NCI-H774 (cell line): ENCODE measurements at places on chromosomes 12 and 14.
A peak's percentile ranks its signal among the peaks of the same experiment; 100 is the strongest.

DNA sequence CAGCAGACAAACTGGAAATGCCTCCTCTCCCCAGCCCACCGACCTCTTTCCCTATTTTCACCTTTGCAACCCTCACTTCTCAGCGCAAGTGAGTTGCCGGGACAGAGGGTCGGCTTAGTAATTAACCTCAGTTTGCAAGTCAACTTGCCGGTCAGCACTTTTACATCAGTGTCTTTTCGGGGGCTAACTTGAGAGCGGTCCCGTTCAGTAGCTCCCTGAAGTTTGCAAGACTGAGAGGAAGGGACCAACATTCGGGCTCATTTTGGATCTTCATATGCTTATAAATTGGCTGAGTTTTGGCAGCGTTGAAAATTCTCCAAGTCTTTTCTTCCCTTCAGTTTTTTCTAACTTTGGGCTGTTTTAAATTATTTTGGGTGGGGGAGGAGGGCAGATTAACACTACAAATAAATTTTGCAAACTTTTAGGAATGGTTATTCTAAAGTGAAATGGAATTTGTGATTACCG lies 846 bp downstream of the BRMS1L start:
- DNase-seq = peak; percentile 48

GRCh38 chr12:32273712-32274111 lies 125.6 kb upstream of the FGD4 start:
- DNase-seq = no peak

- peak; percentile 65 for DNase-seq
Observed at GRCh38 chr12:69070319-69071090, 137.5 kb upstream of the CPM start.

GRCh38 chr12:3560295-3560620 lies 69.3 kb downstream of the PRMT8 start:
- DNase-seq = no peak

GRCh38 chr14:50360851-50361250 lies 35.8 kb downstream of the CDKL1 start:
- no peak for DNase-seq

- DNase-seq = no peak
Observed at GRCh38 chr14:87082917-87083316, 910.1 kb downstream of the GALC start.

DNA sequence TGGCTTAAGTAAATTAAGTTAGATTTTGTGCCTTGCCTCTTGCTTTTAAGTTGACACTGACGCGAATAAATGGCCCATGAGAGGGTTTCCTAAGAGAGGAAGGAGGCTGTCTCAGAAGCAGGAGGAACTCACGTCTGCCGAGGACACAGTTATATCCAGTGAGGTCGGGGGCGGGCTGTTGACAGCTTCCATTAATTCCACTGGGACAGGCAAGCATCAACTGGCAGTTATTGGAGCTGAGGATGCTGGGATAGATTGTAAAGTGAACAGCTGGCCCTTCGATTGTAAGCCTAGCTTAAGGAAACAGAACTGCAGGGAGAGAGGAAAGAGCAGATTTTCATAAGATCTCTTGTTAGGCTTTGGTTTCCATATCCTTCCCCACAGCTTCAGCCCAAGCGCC lies 399.2 kb downstream of the IPO8 start:
- DNase-seq = no peak

- DNase-seq = no peak
Observed at GRCh38 chr12:6553051-6553868, 2.6 kb downstream of the IFFO1 start.

GRCh38 chr12:66159123-66159522 lies 10.7 kb downstream of the TMBIM4 start:
- DNase-seq = no peak

GRCh38 chr14:104184506-104184905 lies 46.1 kb downstream of the KIF26A start:
- no peak for DNase-seq

DNA sequence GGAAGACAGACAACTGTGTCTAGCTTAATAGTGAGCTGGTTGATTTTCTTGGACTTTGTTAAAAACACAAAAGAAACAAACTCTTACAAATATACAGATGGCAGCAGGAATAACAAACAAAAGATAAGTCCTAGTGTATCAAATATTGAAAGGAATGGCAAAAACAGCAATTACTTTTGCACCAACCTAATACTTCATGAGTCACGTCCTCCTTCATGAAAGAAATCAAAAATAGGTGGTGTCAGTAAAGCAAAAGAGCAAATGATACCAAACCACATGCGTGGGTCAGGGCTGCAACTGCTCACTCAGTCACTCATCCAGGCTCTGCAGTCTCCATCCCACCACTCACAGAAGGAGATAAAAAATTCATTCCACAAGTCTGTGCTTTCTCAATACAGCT lies 11.8 kb downstream of the ATG14 start:
- no peak for DNase-seq

DNA sequence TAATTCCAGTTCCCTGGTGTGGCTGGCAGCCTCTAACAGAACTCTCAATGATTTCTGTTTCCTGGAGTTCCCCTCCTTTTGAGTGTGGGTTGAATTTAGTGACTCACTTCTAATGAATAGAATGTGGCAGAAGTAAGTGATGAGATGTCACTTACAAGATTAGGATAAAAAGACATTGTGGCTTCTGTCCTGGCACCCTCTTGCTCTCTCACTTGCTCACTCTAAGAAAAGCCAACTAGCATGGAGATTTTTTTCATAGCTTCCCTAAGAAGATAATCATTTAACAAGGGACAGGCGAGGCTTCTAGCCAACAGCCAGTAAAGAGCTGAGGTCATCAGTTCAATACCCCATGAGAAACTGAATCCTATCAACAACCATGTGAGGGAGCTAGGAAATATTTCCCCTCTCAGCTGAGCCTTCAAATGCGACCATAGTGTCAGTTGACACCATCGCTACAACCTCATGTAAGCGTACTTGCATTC lies 156.7 kb downstream of the TMTC3 start:
- no peak for DNase-seq

- DNase-seq = no peak
Observed at GRCh38 chr14:25350021-25350420, 300.1 kb upstream of the STXBP6 start.

GRCh38 chr14:91374287-91374878 lies 43.2 kb downstream of the CCDC88C start:
- no peak for DNase-seq

DNA sequence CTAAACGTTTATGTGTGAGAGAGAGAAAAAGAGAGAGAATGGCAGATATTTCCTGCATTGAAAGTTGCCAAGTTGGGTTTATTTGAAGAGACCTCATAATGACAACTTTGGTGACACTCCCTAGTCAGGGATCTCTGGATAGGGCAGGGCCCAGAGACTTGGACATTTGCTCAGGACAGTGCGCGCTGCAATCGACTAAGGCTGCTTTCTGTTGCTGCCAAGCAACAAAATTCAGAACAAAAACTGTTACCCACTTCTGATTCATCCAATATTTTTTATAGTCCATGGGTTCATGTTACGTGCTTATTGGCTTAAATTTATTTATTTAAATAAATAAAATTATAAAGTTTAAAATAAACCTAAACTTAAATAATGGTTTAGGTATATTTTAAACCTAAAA lies 34.2 kb downstream of the PTGER2 start:
- no peak for DNase-seq

DNA sequence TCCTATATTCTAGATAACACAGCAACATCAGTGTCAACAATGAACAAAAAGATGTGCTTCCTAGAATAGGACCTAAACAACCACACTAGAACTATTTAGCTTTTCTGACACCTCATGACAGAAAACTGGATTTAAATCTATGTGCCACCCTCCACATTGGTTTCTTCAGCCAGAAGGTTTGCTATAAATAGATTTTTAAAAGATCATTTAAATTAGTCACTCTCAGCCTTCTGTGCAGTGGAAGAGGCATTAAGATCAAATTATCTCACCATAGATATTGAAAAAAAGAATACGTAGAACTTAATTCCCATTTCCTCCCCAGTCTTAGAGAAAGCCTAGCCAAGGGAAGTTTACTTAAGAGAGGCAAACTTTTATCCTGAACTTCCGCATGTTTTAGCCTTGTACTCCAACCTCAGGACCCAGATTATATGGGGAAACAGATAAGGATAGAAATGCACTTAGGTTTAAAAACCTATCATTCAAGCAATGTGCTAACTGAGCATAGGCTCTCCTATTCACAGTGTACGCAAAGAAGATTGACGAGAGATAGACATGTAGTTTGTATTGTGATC lies 59.6 kb downstream of the NELL2 start:
- DNase-seq = no peak

DNA sequence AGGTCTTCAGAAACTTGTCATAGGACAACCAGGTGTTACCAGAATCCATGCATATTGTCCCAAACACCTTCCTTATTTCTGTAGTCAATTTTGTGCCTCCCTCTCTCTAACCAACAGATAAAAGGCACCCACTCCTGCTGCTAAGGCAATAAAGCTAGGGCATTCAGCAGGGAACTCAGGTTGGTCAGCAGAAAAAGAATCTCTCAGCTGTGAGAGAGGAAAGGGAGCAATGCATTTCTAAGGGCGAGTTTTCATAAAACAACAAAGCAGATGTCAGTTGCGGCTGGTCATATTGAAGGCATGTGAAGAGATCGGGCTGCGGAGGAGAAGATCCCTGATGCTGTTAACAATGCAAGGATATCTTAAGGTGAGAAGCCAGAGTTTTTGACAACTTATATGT lies 7.4 kb upstream of the POU6F1 start:
- DNase-seq = no peak

- no peak for DNase-seq
Observed at GRCh38 chr12:31588976-31589375, 2.0 kb downstream of the DENND5B start.

GRCh38 chr12:125873016-125873415 lies 807.8 kb downstream of the AACS start:
- no peak for DNase-seq

- DNase-seq = no peak
Observed at GRCh38 chr14:67705211-67705610, 3.5 kb downstream of the RDH12 start.

GRCh38 chr12:27057543-27057942 lies 24.8 kb downstream of the C12orf71 start:
- peak; percentile 47 for DNase-seq

GRCh38 chr12:64665514-64665913 lies 55.2 kb downstream of the RASSF3 start:
- DNase-seq = peak; percentile 45

DNA sequence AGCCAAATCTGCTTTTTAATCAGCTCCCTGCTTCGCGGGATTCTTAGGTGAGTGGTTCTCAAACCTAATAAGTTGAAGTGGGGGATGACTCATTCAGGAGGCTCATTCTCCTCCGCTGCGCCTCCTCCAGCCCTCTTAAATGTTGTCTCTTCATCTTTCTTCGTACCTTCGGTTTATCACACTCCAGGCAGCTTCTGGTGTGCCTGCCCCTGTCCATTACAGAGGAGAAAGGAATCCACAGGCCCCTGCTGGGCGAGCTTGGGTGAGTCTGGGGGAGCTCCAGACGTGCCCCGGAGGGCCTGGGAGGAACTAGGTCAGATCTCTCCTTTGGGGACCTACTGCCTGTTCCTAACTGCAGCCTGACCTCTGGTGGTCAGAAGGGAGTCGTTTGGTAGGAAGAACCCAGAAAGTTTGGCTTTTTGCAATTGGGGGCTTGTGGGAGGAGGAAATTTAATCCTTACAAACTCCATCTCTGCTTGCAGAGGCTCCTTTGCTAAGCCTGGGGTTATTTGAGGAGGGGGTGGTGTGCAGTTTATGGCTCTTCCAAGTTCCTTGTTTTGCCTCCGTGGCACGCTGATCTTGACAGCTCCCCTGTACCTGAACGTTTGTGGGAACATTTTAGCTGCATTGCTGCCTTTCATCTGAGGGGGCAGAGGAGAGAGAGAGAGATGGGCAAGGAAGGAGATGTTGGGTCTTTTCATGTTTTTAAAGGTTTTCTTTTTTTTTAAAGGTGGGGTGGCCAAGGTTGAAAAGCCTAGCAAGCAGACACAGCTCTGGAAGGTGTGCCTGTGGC lies 84.1 kb upstream of the GNG2 start:
- no peak for DNase-seq
